ENCODE measurements at places on chromosomes 2 and 18. TPM values are rescaled to one million over a fixed set of nuclear protein-coding genes. Genes with fewer than 3 reads are reported as not detected.

DNA sequence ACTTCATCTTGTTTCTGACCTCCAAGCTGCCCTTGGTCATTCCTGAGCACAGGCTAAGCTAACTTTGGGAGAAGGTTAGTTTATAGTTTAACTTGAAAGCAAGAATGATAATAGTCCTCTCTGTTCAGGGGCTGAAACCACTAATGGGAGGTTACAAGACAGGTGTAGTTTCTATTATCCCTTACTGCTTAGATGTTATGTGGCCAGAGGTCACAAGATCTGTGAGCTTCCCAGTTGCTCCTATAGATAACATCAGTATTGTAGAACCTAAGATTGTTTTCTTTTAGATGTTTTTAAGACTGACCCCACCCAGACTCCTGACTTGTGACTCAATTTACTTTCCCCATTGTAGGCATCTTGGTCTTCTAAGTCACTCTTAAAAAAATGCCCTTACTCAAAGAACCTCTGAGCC lies 94.8 kb upstream of the LPIN2 start:
- no peak for DNase-seq

- no peak for DNase-seq
Observed at GRCh38 chr18:23422751-23423418, 30.2 kb upstream of the RIOK3 start.

GRCh38 chr2:177400337-177400923 lies 7.9 kb downstream of the AGPS start:
- no peak for DNase-seq

DNA sequence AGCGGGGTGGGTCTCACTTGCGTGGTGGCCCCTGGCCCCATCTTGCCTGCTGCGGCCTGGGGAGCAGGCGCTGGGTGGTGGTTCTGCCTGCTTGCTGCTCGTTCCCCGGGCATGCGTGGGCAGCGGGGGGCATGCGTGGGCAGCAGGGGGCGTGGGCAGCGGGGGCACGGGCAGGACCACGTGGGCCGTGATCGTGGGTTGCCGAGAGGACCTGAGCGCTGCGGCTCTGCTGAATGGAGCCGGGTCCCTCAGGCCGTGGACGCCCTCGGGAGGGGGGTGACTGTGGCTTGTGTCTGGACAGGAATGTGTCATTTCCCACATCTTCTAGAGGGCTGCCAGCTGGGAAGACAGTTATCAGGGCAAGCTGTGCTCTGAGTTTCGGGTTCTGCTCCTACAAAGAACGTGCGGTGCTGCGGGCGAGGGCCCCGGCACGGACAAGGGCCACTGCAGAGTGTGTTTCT lies 8.3 kb upstream of the GAL3ST2 start:
- peak; percentile 25 for DNase-seq

- DNase-seq, result no peak
Observed at GRCh38 chr18:2244641-2245040, 326.7 kb downstream of the METTL4 start.

DNA sequence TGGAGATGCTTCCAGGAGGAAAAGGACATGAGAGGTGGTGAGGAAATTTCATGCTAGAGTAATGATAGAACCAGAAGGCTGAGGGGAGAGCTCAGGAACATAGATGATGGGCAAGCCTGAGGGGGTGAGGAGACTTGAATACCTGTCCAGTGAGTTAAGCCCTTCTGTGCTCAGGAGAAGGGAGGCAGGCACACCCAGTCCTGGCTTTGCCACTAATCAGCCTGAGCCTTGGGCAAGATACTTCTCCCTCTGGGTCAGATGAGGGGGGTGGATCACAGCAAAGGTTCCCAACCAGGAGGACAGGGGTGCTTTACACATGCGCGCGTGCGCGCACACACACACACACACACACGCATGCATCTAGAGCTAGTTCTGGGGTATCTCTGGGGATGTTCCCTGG lies 151.6 kb upstream of the MSH6 start:
- DNase-seq, result no peak

DNA sequence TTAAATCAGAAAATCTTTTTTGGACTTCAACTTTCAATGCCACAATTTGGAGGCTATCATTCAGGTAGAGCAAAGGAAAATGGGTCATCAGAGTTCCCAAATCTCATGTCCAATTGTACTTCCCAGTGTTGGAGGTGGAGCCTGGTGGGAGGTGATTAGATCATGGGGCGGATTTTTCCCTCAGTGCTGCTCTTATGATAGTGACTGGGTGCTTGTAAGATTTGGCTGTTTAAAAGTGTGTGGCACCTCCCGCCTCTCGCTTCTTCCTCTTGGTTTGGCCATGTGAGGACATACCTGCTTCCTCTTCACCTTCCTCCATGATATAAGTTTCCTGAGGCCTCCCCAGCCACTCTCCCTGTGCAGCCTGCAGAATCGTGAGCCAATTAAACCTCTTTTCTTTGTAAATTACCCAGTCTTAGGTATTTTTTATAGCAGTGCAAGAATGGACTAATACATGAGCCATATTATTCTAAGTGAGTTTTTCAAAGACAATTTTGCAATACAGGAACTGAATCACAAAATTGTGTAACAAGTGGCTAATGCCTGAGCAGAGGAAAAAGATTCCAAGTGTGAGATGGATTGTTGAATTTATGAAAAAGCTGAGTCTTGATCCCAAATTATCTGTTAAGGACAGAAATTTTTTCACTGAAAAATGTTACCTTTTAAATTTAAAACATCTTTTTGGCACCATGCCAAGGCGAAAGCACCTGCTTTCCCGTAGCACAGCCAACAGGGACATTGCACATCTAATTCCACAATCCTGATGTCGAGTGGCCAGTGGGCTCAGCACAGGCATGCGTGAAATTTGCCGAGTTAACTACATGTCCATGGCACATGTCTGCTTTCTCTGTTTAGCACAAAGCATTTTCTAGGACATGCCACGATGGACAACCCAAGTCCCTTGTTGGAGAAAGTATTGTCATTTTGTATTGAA lies 150.9 kb downstream of the COL6A3 start:
- DNase-seq, result no peak

DNA sequence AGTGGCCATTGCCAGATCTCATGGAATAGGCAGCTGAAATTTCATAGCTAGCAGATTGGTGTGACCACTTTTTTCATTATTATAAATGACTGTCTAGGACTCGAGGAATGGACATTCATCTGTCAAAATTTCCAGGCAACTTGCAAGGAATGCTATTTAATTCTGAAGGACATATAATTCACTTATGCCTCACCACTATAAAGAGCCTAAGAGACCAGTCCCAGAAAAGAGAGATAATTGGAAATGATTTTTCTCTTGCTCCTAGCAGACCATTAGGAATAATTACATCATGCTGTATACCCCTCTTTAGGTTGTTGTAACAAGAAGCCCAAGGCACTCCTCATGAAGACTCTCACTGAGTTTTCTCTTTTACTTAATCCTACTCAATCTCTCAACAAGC lies 557.4 kb upstream of the RAB6C start:
- no peak for DNase-seq

DNA sequence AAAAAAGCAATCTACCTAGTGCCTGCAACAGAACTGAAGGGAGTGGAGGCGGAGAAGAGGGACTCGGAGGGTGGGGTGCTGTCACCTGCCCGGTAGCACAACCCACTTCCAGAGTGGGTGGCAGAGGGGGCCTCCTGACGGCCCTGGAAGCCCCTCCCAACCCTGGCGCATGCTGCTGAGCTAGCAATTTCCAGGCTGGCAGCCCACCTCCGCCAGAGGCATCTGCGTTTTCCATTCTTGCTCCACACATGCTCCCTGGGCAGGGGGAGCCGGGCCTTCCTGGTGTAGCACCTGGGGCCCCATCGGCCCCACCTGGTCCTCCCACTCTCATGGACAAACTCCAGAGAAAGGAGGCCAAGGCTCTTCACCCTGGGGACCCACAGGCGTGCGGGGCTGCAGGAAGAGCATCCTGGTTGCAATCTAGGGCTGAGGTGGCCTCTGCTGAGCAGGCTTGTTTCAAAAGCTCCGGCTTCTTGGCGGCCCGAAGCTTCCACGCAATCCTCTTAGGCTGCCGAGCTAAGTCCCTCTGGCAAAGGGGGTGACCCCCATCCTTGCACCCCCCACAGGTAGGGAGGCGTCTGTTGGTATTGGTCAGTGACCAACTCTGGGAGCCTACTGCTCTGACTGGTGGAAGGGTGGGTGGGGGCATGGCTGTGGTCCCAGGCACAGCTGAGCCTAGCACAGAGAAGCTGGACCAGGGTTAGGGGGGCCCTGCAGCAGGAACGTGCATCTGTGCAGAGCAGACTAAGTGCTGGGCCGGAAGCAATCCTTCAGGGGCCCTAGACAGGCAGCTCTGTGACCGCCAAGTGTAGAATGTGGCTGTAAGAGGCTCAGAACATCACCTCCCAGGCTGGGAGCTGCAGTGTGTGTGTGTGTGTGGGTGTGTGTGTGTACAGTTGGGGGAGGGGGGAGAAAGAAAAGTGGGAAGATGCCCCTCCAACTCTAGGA lies 2.6 kb downstream of the HS6ST1 start:
- DNase-seq, result peak; percentile 33

GRCh38 chr2:43075054-43075593 lies 151.3 kb downstream of the ZFP36L2 start:
- DNase-seq, result no peak

DNA sequence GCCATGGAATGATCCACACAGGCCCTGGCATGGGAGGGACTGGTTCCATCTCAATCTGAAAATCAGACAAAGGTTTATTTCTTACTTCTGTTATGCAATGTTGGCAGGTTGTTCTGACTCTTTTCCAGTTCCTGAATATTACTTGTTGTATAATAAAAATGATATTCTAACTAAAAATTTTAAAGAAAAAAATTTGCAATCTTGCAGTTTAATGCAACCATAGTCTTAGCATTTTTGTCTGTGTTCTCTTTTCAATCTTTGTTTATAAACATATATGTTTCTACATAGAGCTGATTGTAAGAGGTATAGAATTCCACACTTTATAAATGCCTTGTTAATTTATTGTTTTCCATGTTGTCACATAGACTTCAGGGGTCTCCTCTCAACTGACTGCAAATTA lies 143.4 kb downstream of the RPIA start:
- DNase-seq, result no peak

DNA sequence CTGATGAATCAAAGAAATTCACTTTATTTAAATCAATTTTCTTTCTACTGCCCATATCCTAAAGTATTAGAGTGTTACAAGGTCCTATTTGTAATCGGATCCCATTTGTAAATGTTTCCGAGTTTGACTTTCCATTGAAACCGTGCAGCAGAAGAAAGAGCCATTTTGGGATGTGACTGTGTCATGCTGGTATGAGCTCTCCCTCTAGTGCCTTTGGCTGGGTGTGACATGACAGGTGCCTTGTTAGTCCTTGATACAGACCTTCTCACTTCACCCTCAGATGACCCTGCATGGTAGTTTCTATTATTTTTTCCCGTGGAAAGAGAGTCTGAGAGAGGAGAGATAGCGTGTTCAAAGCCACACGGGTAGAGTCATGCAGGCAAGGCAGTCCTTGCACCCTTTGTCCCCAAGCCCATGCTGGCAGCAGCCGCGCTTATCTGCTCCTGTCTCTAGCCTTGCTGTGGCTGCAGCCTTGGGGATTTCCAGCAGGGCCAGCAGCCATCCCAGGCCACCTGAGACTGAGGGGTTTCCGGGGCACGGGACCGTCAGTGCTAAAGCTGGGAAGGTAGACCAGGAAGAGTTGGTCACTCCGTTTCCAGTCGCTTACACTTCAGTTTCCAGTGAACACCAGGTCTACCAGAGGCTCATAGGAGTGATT lies 21.4 kb downstream of the CHMP1B start:
- no peak for DNase-seq

GRCh38 chr2:121705390-121705789 lies 31.3 kb downstream of the NIFK start:
- DNase-seq, result no peak

DNA sequence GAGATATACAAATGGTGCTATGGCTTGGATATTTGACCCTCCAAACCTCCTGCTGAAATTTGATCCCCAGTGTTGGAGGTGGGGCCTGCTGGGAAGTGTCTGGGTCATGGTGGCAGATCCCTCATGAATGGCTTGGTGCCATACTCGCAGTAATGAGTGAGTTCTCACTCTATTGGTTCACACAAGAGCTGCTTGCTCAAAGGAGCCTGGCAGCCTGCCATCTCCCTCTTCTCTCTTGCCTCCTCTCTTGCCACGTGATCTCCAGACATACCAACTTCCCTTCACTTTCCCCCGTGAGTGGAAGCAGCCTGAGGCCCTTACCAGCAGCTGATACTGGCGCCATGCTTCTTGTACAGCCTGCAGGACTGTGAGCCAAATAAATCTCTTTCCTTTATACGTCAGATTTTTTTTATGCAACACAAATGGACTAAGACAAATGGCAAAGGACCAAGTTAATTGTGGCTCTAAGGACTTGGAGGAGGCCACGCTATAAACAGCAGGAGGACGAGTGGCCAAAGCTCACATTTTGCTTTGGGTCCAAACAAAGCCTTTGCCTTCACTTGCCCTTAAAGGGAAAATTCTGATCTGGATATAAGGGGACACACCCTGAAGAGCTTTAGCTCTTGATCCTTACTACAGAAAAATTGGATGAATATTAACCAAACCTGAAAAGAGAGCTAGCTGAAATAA lies 214.7 kb downstream of the SS18 start:
- DNase-seq, result no peak

GRCh38 chr2:223594831-223595230 lies 7.3 kb downstream of the SCG2 start:
- DNase-seq, result no peak

- no peak for DNase-seq
Observed at GRCh38 chr2:240819126-240819857, 727 bp downstream of the KIF1A start.

DNA sequence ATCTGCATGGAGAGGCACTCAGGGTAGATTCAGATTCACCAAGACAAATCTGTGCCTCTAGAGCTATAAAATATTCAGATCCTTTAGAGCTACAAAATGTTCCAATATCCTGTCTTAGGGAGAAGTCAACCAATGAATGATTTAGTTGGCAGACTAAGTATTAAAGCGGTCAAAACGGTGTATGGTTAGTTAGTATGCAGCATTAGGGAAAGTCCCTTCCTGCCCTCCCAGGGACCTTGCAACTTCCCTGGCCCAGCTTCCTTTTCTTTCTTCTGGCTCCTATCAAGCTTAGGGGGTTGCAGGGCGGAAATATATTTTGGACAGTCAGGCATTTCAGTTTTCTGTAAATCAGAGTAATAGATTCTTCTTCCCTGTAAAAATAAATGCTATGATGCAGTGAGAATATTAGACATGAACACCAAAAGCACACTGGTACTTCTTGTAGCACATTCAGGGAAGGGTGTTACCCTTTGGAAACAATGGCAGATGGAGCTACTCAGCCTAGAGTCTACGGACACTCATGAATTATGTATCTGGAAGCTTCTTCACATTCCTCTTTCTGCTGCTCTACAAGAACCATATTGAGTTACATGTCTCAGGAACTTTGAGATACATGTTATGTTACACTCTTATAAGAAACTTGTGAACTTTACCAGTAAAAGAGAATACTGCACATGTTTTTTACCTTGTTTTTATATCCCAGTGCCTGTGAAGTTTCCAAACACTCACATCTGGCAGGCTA lies 45.7 kb downstream of the CCDC93 start:
- no peak for DNase-seq

GRCh38 chr18:1392046-1392445 lies 487.4 kb downstream of the ADCYAP1 start:
- peak; percentile 44 for DNase-seq

The CD302 gene
- 118 TPM for total RNA-seq

The RBM44 gene
- total RNA-seq, result 0.09 TPM

The MYL12A gene
- total RNA-seq, result 178 TPM

The EPB41L3 gene
- total RNA-seq, result 6.7 TPM

The FBXO41 gene
- 0.50 TPM for total RNA-seq
